Stomach (tissue), 19 donors: ENCODE measurements at places on chromosomes 7 and 10.

GRCh38 chr10:82377608-82378007 lies 502.6 kb downstream of the NRG3 start:
- DNase-seq: peak; percentile 20

DNA sequence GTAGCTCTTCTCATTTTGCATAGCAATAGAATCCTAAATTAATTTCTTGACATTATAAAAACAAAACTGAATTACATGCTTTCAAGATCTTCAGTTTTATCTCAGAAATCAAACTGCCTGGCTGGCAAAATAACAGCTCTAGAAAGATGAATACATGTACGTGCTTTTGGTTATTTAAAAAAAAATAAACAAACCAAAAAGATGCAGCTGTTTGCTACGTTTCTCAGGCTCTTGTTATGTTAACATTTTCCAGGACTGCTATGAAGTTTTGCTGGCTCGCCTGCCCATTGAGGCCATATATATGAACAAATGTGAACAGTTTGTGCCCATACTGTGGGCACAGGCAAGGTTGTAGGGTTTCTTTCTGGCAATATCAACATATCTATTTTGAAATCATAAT lies 86.6 kb downstream of the ODAD2 start:
- no peak for DNase-seq

DNA sequence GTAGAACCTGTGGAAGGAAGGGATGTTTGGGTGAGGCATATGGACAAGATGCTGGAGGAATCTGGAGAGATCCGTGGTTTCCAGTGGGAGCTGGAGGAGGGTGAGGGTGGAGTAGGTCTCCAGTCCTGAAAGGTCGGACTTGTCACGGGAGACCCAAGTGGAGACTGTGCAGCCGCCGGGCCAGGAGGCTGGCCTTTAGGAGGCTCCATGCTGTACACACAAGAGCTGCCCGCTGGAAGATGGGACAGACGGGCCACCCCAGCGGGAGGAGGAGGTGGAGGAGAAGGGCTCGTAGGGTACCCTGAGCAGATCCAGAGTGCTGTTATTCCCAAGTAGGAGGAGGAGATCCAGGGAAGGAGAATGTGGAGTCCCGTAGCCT lies 106.7 kb downstream of the NKX6-2 start:
- no peak for DNase-seq

DNA sequence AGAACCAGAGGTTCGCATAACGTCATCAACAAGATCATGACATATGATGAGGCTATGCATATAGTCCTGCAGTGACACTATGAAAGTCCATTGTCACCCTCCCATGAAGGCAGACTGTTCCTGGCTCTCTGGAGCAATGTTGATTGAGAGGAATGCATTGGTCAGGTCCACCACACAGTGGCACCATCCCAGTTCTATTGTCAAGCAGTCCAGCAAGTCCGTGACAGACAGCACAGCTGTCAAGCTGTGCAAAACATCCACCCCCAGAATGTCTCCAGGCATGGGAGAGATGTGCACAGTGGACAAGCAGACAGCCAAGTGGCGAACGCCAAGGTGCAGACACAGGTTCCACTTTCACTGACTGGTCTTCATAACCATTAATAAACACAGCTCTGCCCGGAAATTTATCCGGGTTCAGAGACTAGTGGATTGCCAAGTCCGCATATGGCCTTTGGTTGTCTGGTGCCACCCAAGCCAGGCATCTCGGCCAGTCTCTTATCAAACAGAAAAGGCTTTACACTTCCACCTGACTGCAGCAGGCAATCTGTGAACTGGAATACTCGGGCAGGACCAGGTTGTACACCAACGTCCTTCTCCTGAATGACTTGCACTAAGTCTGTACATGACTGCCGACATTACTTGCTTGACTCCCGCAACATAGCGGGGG lies 7.2 kb downstream of the RNF133 start:
- DNase-seq: no peak

- DNase-seq: no peak
Measured at GRCh38 chr7:158564663-158565035, 23.0 kb downstream of the PTPRN2 start.

DNA sequence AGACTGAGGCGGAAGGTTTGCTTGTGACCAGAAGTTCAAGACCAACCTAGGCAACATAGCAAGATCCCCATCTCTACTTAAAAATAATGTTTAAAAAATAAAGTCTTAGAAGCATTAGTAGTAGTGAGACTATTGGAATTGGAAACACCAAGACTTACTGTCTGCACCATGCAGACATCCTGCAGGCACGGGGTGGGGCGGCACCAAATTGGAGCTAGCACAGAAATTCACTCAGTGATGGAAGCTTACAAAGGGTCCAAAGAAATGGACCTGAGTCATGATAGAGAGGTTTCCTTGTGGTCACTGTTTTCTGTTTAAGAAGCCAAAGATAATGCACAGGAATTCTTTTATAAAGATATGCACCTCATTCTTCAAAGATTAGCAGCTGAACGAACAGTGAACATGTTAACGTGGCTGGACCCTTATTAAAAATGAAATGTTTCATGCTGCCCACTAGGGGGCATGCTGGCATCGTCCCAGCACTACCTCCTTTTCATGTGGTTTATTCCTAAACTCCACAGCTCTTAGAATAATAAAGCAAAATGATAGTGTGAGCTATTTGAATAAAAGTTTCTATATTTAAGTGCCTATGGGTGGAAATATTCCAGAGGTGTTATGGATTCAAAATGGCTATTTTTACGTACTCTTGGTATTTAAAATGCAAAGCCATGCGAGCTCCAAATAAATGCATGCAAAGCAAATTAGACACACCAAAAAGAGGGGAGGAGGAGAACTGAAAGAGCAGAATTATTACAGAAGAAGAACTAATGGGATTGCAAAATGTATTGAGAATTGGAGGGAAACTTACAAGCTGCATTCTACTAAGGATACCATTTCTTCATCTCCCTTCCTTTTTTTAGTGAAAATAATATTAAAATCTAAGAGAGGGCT lies 28.6 kb downstream of the PDSS1 start:
- peak; percentile 70 for DNase-seq
